Activated CD4-positive, alpha-beta T cell treated with anti-CD3 and anti-CD28 coated beads, Interleukin-2, amount 10 ng/mL, durations not matched to agents 7 days and 5 days (primary cell): ENCODE measurements at places on chromosomes 16 and 17.

GRCh38 chr17:60141111-60142018, 8.4 kb upstream of the CA4 start:
- no peak for DNase-seq
- H3K4me3 ChIP-seq = no peak overlapping the region
- H3K36me3 ChIP-seq = no peaks in the 10 kb centered on the region
- no peak overlapping the region for H3K27ac ChIP-seq
- peaks cover 26% of the 10 kb centered on the region for H3K4me1 ChIP-seq

DNA sequence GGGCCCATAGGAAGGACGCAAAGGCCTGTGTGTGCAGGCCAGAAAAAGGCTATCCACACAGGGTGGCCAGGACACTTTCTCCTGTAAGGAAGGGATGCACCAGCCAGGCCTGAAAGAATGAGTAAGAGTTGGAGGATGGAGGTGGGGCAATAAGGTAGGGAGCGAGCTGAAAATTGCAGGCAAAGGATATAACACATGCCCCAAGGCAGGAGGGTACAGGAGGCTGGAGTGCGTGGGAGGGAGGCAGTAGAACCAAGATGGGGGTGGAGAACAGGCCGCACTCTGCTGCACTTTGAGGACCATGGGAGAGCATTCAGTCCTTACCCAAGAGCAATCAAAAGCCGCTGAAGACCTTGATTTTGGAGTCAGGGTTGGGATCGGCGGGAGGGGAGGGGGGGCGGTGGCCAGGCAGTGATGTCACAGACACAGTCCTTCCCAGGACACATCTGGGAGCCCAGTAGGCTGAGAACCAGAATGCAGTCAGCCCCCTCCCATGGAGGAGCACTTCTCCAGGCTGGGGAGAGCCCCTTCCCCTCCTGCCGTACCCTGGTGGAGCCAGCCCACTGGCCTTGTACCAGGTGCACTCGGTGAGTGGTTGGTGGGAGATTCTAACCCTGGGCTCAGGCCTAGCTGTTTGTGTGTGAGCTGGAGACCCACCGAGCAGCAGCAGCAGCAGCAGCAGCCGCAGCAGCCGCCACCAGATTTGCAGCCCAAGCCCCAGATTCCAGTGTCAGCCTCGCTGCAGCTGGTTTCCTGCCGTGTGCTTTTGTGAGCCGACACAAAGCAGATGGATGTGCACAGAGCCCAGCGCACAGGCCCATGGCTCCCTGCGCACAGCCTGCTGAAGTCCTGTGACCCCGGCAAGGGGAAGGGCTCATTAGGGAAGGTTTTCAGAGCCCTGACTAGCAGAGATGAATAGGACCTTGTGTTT, 17.5 kb downstream of the ANKRD40 start:
- H3K4me3 ChIP-seq = no peak overlapping the region
- no peaks in the 10 kb centered on the region for H3K27me3 ChIP-seq
- H3K36me3 ChIP-seq = peaks cover 9% of the 10 kb centered on the region
- DNase-seq = no peak

- no peak overlapping the region for H3K27ac ChIP-seq
- no peaks in the 10 kb centered on the region for H3K27me3 ChIP-seq
- peaks cover 9% of the 10 kb centered on the region for H3K4me1 ChIP-seq
- H3K4me3 ChIP-seq = no peak overlapping the region
- no peak for DNase-seq
These were observed 27.9 kb upstream of the ENDOV start for GRCh38 chr17:80387071-80387470.

DNA sequence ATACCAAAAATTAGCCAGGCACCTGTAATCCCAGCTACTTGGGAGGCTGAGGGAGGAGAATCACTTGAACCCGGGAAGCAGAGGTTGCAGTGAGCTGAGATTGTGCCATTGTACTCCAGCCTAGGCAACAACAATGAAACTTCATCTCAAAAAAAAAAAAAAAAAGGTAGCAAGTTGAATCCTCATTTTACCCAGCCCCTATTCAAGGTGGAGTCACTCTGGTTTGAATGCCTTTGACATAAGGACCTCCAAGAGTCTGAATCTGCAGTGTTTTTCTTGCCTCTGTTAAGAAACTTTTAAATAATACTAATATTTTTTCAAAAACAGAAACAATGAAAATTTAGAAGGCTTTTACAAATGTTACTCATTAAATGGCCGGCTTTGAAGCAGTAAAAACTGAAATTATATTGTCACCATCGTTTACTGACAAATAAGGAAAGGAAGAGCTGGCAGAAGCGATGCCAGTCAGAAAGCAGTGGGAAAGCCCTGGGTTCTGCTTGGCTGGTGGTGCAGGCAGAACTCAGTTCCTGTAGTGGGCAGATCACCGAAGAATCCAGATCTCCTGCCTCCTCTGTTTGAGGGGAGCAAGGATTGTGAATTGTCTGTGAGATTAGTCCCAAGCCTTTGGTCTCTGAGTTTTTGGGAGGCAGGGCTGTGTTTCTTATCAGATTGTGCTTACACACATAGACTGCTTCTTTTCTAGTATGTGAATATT, 99.7 kb upstream of the HAS3 start:
- H3K36me3 ChIP-seq = peaks cover 25% of the 10 kb centered on the region
- no peak for DNase-seq
- H3K27ac ChIP-seq = no peak overlapping the region
- no peaks in the 10 kb centered on the region for H3K27me3 ChIP-seq
- no peak overlapping the region for H3K4me3 ChIP-seq

GRCh38 chr16:50272111-50272571, 5.8 kb downstream of the ADCY7 start:
- peak overlapping the region; percentile 97 for H3K27ac ChIP-seq
- no peak overlapping the region for H3K4me3 ChIP-seq
- DNase-seq = no peak
- peaks cover 90% of the 10 kb centered on the region for H3K4me1 ChIP-seq
- peaks cover 52% of the 10 kb centered on the region for H3K36me3 ChIP-seq

DNA sequence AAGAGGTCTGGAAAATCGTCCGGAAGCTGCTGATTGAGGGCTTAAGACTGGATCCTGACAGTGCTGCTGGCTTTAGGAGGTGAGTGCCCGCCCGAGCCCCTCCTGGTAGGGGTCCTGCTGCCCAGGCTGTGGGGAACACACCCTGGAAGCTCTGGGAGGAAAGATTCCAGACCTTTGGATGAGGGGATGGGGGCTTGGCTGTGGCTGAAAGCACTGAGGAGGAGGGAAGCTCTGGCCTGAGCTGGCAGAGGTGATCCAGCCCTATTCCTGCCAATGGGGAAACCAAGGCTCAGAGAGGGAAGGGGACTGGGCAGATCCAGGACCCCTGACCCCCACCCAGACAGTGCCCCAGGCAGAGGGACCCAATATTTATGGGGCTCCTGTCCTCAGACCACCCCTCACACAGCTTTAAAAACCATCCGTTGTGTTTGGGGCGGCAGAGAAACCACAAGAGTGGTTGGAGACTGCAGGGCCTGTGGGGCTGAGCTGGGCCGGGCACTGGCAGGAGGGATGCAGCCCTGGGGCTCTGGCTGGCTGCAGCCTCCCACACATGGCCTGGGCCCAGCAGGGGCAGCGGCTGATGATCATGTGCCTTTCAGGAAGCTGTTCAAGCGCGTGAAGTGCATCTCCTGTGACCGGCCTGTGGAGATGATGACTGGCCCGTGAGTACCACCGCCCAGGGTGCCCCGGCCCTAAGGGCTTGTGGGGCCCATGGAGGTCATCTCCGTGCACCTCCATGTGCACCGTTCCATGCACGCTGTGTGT, 22.8 kb downstream of the UBALD1 start:
- no peak overlapping the region for H3K27ac ChIP-seq
- H3K36me3 ChIP-seq = no peaks in the 10 kb centered on the region
- no peak overlapping the region for H3K4me3 ChIP-seq
- DNase-seq = no peak
- no peaks in the 10 kb centered on the region for H3K4me1 ChIP-seq

- DNase-seq = peak; percentile 69
- H3K36me3 ChIP-seq = no peaks in the 10 kb centered on the region
- H3K27me3 ChIP-seq = peaks cover 17% of the 10 kb centered on the region
- H3K4me3 ChIP-seq = no peak overlapping the region
These were observed 4.4 kb upstream of the HIC1 start for GRCh38 chr17:2050300-2051060.
